ENCODE measurements at places on chromosomes 4 and X.

DNA sequence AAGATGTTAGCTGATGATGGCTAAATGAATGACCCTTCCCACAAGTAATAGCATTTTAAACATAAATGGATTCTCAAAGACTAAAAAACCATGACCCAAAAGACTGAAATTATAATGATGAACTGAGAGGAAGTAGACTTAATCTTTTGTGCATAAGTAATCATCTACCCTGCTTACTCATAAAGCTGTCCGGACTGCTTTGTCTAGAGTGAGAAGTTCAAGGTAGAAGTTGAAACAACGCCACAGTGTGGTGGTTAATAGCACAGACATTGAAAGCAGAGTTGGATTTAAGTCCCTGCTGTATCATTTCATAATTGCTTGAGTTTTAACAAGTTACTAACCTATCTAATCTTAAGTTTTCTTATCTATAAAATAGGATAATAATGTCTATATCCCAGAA, 346.6 kb downstream of the CENPC start:
- no peaks in the 10 kb centered on the region for H3K27me3 ChIP-seq
- no peaks in the 10 kb centered on the region for H3K4me1 ChIP-seq
- no peak overlapping the region for H3K4me3 ChIP-seq
- no peaks in the 10 kb centered on the region for H3K36me3 ChIP-seq

DNA sequence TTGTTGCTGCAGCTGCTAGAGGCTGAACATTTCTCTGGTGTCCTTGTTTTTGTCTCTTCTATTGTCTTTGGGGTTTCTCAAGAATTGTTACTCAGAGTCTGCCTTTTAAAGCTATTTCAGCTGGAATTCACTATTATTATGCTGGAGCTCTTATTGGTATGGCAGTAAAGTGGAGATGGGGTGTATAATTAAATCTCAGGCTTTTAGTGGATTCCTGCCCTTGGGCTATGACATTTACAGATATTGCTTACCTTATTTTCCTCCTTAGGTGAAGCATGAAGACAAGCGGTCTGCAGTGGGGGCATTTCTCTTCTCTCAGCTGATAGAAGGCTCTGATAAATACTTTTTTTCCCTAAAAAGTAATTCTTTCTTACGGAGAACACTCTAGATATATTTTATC, 1656.6 kb upstream of the IGFBP7 start:
- H3K27me3 ChIP-seq = no peaks in the 10 kb centered on the region
- H3K4me1 ChIP-seq = no peaks in the 10 kb centered on the region
- no peak overlapping the region for H3K27ac ChIP-seq
- no peak overlapping the region for H3K4me3 ChIP-seq
- no peaks in the 10 kb centered on the region for H3K36me3 ChIP-seq
- DNase-seq = no peak

- H3K4me1 ChIP-seq = no peaks in the 10 kb centered on the region
- H3K4me3 ChIP-seq = no peak overlapping the region
- no peak overlapping the region for H3K27ac ChIP-seq
- no peaks in the 10 kb centered on the region for H3K27me3 ChIP-seq
Measured at GRCh38 chrX:97876697-97877407, 993.1 kb downstream of the RPA4 start.

- DNase-seq = no peak
- H3K36me3 ChIP-seq = no peaks in the 10 kb centered on the region
- no peak overlapping the region for H3K27ac ChIP-seq
- no peaks in the 10 kb centered on the region for H3K27me3 ChIP-seq
- no peaks in the 10 kb centered on the region for H3K4me1 ChIP-seq
Measured at GRCh38 chrX:11171956-11172355, 60.8 kb downstream of the HCCS start.

GRCh38 chr4:2938906-2939305, 24.3 kb downstream of the NOP14 start:
- no peaks in the 10 kb centered on the region for H3K27me3 ChIP-seq
- peaks cover 13% of the 10 kb centered on the region for H3K4me1 ChIP-seq
- DNase-seq = no peak
- H3K36me3 ChIP-seq = peaks cover 64% of the 10 kb centered on the region
- no peak overlapping the region for H3K27ac ChIP-seq

- no peaks in the 10 kb centered on the region for H3K27me3 ChIP-seq
- no peaks in the 10 kb centered on the region for H3K36me3 ChIP-seq
- no peak overlapping the region for H3K4me3 ChIP-seq
- H3K27ac ChIP-seq = no peak overlapping the region
Measured at GRCh38 chrX:53704854-53705253, 18.3 kb upstream of the HUWE1 start.

DNA sequence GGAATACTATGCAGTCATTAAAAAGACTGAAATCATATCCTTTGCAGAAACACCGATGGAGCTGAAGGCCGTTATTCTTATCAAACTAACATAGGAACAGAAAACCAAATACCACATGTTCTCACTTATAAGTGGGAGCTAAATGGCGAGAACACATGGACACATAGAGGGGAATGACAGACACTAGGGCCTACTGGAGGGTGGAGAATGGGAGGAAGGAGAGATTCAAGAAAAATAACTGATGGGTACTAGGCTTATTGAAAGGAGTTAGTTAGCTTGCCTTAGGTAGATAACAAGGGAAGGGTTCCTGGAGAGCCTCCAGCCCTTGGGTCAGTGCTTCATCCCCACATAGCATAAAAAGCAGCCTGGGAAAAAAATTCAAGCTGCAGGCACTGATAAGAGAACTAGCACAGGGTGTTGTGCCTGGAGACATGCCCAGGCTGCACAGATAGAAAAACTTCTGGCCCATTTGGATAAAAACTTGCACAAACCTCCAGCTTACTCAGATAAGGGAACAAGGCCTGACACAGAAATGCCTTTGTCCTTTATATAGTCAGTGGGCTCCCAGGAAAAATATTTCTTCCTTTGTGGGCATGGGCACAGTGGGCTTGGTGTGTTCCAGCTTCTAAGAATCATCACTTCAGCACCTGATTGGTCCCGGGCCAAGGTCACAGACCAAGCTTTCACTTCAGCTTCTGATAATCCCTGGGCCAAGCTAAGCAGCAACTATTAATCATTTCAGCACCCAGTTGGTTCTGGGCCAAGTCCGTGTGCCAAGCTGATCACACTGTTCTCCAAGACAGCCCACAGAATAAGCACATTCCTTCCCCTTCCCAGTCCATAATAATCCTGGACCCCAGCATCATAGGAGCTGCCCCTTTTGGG, 23.1 kb upstream of the PWWP3B start:
- H3K4me3 ChIP-seq = no peak overlapping the region
- H3K36me3 ChIP-seq = no peaks in the 10 kb centered on the region
- no peaks in the 10 kb centered on the region for H3K4me1 ChIP-seq
- no peak for DNase-seq
- H3K27me3 ChIP-seq = no peaks in the 10 kb centered on the region

GRCh38 chr4:138915756-138916155, 99.8 kb upstream of the NOCT start:
- no peaks in the 10 kb centered on the region for H3K36me3 ChIP-seq
- no peak overlapping the region for H3K27ac ChIP-seq
- H3K4me1 ChIP-seq = no peaks in the 10 kb centered on the region
- no peak for DNase-seq
- no peak overlapping the region for H3K4me3 ChIP-seq

DNA sequence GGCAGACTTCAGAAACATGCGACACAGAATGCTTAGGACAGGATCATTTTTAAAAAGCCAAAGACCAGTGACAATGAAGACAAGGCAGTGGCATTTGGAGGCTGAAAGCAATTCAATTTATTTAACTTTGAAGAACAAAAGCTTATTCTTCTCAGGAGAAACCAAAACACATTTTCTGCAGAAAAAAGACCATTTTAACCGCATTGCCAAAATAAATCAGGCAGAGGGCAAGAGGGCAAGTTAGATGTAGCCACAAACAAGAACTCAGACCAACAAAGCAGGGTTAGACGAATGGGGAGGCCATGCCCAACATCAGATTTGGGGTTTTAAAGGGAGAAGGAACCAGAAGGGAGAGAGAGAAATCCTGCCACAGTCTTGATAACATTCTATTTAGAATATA, 58.9 kb downstream of the RELL1 start:
- H3K4me3 ChIP-seq = no peak overlapping the region
- no peaks in the 10 kb centered on the region for H3K4me1 ChIP-seq
- no peaks in the 10 kb centered on the region for H3K27me3 ChIP-seq
- H3K27ac ChIP-seq = no peak overlapping the region
- DNase-seq = no peak
- peaks cover 61% of the 10 kb centered on the region for H3K36me3 ChIP-seq

Measured in CD14-positive monocyte (primary cell).